ENCODE measurements at places on chromosomes 11 and 22.

DNA sequence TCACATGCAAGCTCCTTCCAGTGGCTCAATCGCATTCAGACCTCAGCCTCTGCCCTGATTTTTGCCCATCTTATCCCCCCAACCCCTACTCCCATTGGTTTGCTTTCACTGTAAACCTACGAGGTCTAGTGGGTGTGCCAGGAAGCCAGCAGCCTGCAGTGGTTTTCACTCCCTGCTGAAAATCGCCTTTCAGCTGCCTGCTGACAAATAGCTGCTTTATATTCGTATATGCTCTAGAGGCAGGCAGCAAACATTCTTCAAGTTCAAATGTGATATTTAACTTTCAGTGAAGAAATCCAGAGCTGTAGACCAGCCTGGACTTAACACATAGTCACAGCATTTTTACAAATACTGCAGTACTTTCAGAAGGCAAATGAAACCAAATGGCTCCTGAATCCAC is 92.8 kb upstream of the APOA1 start:
- no peak for DNase-seq

DNA sequence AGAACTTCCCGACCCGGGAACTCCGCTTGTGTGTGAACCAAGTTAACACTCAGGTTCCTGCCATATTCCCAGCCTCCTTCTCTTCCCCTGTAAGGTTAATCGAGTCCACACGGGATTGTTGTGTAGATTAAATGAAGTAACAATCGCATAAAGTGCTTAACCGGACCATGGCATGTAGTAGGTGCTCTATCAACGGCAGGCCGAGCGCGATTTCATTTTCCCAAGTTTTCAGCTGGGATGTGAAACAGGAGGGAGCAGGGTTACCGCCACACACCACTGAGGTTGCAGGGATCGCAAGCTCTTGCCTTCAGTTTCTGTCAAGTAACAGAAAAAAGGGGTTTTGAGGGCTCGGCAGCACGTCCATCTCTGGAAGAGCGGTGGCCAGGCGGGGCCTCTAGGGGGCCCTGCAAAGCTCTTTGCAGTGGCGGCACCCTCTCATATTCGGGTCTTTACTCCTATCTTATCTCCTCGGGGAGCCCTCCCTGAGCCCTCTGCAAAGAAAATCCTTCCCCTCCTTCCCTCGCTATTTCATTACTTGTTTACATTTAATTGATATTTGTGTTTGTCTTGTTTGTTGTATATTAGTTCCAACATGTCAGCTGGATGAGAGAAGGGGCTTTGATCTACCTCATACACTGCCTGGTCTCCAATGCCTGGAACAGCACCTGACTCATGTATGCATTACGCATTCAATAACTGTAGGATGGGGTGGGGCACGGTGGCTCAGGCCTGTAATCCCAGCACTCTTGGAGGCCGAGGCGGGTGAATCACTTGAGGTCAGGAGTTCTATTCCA is 816 bp upstream of the PLEKHA7 start:
- no peak for DNase-seq

- no peak for DNase-seq
Observed at GRCh38 chr11:73454987-73455386, 78.8 kb downstream of the RELT start.

- no peak for DNase-seq
Observed at GRCh38 chr22:20305894-20306645, 13.8 kb downstream of the DGCR6L start.

GRCh38 chr11:102391549-102392237 is 44.7 kb downstream of the BIRC2 start:
- no peak for DNase-seq

DNA sequence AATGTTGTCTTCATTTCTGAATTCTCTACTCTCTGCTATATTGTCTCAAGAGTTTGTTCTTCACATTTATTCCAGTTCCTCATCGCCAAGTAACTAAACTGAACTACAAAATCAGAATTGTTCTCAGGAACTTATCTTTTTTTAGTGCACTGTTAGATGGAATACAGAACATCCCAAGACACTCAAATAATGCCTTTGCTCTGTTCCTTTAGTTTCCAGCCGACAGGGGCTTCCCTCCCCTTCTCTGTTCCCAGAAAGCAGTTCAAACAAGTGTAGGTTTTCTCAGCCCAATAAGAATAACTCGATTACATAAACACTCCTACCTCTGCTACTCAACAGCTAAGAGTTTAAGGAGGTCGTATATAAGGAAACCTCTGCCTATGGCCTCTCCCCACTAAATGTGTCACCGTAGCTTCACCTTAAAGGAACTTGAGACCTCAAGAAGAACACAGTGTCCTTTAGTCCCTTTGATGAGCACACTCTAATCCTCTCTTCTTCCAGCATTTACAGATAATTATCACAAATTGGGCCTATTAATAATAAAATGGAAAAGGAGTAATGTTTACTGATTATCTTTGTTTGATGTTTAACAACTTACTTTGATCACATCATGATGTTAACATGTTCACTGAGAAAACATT is 6.9 kb downstream of the POU2AF3 start:
- no peak for DNase-seq

DNA sequence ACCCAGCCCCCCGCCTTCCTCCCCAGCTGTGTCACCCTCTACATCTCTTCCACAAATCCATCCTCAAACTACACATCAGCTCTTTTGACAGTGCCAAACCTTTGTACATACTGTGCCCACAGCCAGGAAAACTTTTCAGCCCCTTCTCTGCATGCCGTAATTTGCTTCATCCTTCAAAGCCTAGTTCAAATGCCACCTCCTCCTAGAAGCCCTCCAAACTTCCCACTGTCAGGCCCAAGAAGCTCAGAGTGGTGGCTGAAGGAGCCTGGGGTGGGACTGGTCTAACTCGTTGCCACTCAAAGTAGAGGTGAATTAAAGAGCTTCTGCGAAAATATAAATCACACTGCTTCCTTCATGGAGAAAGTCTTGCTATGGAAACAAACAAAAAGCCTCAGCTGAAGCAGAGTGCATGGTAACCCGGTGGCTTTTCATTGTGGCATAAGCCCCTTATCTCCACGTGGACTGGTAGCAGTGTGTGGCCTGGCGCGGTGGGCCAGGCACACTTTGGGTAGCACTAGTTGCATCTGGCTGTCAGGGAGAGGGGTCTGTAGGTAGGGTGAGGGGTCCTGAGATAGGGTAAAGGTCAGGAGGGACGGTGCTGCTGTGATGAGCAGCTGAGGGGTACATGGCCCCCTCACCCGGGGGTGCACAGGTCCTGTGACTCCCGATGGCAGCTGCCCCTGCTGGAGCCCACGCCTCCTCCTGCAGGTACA is 76.9 kb downstream of the MYO7A start:
- no peak for DNase-seq

DNA sequence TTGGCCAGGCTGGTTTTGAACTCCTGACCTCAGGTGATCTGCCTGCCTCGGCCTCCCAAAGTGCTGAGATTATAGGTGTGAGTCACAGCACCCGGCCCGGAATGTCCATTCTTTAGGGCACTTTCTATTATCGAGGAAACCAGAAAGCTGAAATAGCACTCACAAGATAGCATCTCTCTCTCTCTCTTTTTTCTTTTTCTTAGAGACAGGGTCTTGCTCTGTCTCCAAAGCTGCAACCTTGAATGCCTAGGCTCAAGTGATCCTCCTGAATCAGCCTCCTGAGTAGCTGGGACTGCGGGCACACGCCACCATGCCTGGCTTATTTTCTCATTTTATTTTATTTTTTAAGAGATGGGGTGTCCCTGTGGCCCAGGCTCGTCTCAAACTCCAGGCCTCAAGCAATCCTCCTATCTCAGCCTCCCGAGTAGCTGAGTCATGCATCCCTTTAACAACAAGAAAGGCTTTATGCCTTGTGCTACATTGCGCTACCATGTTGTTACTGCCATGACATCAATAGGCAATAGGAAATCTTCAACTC is 7.2 kb upstream of the EED start:
- DNase-seq = no peak

DNA sequence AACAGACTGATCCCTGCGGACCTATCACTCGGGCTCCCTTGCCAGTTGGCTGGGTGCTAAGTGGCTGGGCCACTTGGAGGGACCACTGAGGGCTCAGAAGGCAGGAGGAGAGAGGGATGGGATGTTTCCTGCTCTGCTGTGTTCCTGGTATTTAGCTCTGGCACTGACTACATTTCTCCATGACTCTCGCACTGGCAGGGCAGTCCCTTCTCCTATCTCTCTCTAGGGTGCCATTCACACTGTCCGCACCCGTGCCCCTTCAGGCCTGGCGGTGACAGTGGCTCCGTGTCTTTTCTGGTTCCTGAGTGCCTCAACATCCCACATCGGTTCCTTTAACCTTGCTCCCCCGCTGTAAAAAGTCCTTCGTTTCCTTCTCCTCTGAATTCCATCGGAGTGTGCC is 31.6 kb upstream of the CECR2 start:
- no peak for DNase-seq

DNA sequence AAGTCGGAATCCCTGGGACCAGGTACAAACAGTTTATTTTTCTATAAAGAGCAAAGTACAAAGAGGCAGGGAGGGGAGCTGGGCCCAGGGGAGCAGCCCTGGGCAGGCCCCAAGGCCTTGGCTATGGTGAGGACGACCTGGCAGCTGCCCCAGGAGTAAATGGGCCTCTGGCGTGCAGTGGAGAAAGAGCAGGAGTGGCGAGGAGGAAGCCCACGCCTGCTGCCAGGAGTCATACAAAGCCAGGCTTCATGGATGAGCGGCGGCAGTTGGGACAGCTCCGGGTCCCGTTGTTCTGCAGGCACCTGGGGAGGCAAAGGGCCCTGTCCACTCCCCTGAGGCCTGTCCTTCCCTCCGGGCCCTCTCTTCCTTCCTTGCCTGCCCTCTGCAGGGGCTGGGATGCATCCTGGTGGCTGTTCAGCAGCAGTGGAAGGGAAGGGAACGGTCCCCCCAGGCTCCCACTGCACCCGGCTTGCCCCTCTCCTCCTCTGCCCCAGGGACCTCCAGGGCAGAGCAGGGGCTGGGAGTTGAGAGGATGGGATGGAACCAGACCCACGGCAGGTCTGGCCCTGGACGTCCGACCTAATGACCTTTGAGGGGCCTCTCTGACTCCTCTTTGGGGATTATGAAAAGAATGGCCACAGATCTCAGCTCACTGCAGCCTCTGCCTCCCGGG is 11.1 kb downstream of the RAPSN start:
- no peak for DNase-seq
